Posterior vena cava (tissue), 2 donors: ENCODE measurements at places on chromosomes 12 and 14. TPM values are rescaled to one million over a fixed set of nuclear protein-coding genes. Genes with fewer than 3 reads are reported as not detected.

The IL22 gene
- not detected for total RNA-seq

The APOF gene
- not detected for total RNA-seq

The RAB5B gene
- total RNA-seq: 109 TPM

The CD163L1 gene
- 7.7 TPM for total RNA-seq

DNA sequence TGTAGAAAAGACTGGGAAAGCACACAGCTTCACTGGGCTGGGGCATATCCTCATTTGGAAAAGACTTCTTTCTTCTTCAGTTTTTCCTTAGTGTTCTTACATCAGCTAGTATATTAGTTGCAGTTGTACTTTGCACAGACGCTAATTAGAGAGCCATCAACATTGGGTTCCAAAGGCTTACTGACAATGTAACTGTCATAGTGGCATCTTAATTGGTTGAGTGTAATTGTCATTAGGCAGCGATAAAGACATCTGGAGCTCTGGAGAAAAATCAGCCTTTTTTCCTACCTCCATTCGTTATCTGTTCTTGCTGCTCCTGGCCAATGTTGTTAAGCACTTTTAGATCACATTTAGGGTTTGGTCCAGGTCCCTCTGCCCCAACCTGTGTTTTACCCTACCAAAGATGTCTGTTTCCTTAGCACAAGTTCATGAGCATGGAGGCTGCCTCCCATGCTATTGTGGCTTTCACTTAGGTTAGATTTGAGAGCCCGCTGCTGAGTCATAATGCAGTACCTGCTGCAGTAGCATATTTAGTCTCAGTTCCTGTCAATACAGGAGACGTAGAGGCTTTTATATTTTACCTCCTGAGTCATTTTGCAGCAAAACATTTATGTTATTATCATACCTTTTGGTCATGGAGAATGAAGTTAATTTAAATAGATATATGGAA lies 49.2 kb downstream of the FBXW8 start:
- no peak for DNase-seq

The RIPK3 gene
- total RNA-seq: 8.5 TPM

DNA sequence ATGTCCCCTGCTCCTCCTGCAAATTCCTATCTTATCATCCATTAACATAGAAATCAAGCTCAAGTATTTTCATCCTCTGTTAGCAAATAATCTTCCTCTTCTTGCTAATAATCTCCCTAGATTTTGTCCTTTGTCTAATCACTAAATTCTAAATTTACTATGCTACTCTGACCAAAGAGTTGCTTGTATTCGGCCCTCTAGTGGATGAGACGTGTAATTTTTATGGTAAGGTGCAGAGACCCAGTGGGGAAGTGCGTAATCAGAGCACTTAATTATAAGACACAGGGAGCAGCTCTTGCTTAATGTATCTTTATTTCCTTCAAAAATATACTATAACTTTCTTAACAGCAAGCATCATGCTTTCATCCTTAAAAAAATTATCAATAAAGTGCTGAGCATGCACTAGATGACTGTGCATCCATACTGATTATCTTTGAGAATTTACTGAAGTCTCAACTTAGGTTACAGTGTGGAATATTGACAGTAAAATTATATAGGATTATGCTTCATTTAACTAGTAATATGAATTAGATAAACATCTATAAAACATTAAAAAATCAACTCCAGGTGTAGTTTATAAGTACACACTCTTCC lies 212.6 kb downstream of the SLC16A7 start:
- DNase-seq: no peak

GRCh38 chr14:49497725-49498348 lies 88.3 kb downstream of the RPS29 start:
- no peak for DNase-seq

DNA sequence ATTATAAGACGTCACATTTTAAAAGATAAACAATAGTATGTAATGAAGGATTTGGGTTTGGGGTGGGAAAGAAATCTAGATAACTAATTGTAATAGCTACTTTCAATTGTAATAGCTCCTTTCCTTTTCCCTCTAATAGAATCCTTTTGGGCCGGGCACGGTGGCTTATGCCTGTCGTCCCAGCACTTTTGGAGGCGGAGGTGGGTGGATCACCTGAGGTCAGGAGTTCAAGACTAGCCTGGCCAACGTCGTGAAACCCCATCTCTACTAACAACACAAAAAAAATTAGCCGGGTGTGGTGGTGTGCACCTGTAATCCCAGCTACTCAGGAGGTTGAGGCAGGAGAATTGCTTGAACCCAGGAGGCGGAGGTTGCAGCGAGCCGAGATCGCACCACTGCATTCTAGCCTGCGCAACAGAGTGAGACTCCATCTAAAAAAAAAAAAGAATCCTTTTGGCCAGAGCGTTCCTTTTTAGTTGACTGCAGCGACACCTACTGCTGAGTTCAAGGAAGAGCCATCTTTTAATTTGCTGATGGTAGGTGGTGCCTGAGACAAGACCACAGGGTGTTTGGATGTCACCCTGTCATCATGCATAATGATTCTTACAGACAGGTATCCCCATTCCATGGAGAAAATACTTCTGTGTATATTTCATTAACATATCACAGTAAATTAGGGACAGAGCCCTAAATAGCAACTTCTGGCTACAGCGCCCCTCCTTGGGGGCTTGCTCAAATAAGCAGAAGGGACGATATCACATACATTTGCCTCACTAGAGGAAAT lies 79.5 kb downstream of the ARMH4 start:
- DNase-seq: no peak

- no peak for DNase-seq
These were observed 124.4 kb upstream of the PRMT8 start for GRCh38 chr12:3366451-3367110.

The DAO gene
- total RNA-seq: 0.28 TPM

DNA sequence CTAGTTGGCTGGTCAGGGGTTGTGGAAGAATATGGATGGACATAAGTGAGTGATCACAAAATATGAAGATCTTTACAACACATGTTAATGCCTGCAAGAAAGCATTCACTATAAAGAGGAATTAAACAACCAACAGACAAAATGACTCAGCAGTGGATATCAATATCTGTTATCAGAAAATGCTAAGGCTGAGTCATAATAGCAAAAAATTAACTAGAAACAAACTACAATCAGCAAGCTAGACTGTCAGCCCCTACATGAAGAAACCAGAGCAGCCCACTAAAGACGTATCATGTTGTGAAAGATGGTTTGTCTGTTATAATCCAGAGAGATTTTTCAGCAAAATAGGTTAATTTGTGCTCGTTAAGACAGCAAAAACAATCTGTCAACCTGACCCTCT lies 472.9 kb downstream of the NELL2 start:
- DNase-seq: no peak

GRCh38 chr14:22200977-22201605 lies 387.9 kb downstream of the DAD1 start:
- no peak for DNase-seq

- no peak for DNase-seq
These were observed 404.4 kb upstream of the MGAT4C start for GRCh38 chr12:86660488-86661147.
